ENCODE measurements at places on chromosomes 3 and 15. TPM values are rescaled to one million over a fixed set of nuclear protein-coding genes. Genes with fewer than 3 reads are reported as not detected.
A peak's percentile ranks its signal among the peaks of the same experiment; 100 is the strongest.

DNA sequence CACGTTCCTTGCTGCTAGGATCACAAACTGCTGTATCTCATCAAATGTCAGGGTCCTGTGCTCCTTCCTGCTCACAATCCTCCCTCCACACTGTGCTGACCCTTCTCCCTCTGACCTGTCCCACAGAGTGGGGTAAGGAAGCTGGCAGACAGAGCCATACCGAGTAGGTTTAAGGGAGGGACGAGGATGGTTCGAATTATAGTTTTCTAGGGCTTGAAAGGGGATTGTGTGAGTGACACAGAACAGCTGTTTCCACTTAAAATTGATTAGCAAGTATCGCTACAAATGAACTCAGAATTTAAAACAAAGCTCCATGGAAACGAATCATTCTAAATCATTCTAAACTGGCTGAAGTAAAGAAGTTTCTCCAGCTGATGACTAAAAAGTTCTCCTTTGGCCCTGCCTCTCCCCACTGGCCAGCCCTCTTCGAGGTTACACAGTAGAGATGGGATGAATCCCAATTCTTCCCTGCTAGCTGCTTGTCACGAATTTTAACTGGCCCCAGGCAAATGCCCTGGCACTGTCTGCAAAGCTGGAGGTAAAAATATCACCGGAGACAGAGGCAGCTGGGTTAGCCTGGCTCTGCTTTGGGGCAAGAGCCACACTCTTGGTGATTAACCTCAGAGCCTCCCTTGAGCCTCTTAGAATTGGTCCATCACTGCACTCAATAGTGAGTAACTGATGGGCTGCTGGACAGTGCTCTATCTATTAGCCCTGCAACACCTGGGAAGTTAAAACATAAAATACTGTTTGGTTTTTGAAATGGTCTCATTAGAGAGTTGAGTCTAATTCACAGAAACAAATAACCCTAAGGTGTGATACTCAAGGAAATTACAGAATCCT lies 194.9 kb downstream of the CHST2 start:
- peak; percentile 71 for DNase-seq

DNA sequence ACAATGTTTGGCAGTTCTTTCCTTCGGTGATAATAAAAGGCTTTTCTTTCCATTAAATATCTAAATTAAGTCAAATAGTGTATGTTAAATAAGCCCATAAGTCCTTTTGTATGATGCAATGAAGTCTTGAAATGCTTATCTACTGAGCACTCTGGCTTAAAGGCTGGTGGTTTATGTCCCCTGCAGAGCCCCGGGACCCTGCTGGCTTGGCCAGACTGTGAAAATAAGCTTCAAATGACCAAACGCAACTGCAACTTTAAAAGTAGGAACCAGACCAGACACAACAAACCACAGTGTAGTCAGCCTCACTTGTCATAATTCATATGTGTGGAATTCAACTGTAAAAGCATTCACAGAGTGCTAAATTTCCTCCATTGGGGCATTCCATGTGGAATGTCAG lies 72.5 kb downstream of the FOXP1 start:
- no peak for DNase-seq

DNA sequence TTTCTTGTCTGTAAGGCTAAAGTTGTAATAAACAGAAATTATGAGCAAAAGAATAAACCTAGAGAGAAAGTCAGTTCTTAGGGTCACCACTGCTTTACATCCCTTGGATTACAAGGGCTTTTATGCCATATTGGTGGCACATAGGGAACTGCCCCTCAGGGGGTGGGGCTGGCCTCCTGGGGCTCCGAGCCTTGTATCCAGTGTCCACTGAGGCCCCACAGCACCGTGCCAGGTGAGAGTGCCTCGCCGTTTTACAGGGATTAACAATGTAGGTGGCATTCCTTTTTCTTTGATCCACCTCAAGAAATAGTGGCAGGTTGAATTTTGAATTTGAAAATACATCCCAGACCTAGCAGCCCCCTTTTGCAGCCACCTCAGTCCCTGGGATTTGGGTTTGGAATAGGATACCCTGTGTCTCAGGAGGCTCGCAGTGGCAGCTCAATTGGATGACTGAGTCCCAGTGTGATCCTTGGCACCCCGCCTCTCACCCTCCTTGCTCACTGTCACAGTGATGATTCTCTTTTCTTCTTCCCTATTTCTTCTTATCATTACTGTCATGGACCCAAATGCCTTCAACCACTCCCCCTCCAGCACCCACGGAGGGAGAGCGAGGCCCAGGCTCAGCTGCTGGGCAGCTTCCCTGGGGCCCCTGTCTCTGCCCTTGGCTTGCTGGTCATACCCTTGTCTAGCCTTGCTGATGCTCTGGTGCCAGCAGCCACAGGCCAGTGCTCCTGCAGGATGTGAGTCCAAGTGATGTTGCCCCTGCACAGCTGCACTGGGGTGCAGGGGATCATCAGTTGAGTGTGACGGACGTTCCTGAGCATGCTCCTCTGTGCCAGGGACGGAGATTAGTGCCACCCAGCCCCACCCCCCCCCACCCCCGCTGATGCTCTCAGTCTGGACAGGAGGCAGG lies 137.9 kb downstream of the DNAJB8 start:
- DNase-seq: no peak

DNA sequence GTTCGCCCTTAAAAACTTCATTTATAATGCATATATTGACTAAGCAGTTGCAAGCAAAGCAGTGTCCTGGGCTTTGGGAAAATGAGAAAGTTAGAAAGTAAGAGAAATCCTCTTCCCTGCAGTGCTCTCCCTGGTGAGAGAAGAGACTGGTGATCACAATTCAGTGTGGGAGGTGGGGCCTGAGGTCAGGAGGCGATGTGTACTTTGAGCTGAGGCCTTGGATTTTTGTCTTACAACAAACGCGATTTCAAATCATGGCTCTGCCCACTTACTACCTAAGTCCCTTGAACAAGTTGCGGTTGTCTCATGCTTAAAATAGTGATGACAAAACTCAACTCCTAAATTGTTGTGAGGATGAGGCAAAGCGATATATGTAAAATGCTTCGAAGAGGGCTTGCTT lies 316.3 kb upstream of the NECTIN3 start:
- DNase-seq: peak; percentile 27

GRCh38 chr15:25653371-25653770 lies 209.8 kb downstream of the ATP10A start:
- DNase-seq: no peak

- DNase-seq: no peak
These were observed 13.1 kb upstream of the GUCA1C start for GRCh38 chr3:108966773-108967172.

GRCh38 chr3:87218560-87218959 lies 8.5 kb upstream of the CHMP2B start:
- no peak for DNase-seq

DNA sequence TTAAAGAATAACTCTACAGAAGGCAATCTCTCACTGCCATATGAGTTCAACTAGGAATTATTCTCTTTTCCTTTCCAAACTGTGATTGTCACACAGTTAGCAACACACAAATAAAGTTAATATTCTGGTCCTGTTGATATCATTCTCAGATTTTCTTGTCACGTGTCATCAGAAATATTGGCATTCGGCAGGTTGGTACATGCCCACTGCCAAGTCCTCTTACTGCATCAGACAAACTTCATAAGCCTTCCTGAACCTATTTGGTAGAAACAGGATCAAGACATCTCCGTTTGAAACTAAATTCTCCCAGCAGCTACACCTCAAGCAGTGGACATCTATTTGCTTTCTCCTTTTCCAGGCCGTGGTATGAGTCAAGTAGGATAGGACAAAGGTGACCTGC lies 177.9 kb upstream of the SOX2 start:
- no peak for DNase-seq

DNA sequence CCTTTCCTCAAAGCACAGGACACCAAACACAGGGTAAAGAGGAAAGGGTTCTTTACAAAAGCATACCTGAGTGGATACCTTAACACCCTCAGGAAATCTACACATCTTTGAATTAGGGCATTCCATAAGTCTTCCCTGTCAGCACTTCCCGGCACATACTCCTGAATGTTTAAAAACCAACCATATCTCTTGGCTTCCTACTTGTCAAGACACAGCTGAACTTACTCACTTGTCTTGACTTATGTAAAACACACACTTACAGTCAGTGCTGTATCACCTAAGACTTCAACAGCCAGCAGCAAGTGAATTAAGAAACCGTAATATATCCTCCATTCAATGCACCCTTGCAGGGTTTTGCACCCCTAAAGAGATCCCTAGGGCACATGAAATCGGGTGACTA lies 17.5 kb downstream of the IL1RAP start:
- DNase-seq: no peak

- DNase-seq: no peak
These were observed 12.6 kb downstream of the SCN5A start for GRCh38 chr3:38636881-38637280.

GRCh38 chr3:23950293-23950692 lies 5.2 kb downstream of the NR1D2 start:
- no peak for DNase-seq

DNA sequence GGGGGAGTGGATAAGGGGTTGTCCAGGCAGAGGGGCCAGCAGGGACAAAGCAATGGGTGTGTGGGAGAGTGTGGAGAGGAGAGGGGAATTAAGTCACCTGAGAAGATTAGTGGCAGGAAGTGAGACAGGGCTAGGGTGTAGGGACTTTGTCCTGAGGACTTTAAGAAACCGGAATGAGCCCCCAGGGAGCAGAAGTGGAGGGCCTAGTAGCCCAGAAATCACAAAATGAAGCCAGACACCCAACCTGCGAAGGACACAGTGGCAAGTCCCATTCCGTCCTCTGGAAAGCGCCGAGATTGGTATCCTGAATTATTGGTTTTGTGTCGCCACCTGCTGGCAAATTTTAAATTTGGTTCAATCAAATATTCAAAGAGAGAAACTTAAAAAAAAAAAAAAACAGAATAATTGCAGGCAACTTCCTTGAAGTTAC lies 78.0 kb upstream of the SLC25A36 start:
- DNase-seq: peak; percentile 87

GRCh38 chr15:87744815-87745214 lies 511.7 kb downstream of the NTRK3 start:
- DNase-seq: no peak

MKRN2OS gene
- not detected for total RNA-seq

CSPG5 gene
- total RNA-seq: 1.4 TPM

LHFPL4 gene
- not detected for total RNA-seq

AMT gene
- total RNA-seq: 8.6 TPM

TM6SF1 gene
- total RNA-seq: 6.3 TPM

APBA2 gene
- 8.1 TPM for total RNA-seq

XXYLT1 gene
- total RNA-seq: 29.5 TPM
